ENCODE measurements at places on chromosomes 11 and 22.
A peak's percentile ranks its signal among the peaks of the same experiment; 100 is the strongest.

GRCh38 chr11:114166897-114167323 is 107.4 kb downstream of the ZBTB16 start:
- peak; percentile 98 for DNase-seq

DNA sequence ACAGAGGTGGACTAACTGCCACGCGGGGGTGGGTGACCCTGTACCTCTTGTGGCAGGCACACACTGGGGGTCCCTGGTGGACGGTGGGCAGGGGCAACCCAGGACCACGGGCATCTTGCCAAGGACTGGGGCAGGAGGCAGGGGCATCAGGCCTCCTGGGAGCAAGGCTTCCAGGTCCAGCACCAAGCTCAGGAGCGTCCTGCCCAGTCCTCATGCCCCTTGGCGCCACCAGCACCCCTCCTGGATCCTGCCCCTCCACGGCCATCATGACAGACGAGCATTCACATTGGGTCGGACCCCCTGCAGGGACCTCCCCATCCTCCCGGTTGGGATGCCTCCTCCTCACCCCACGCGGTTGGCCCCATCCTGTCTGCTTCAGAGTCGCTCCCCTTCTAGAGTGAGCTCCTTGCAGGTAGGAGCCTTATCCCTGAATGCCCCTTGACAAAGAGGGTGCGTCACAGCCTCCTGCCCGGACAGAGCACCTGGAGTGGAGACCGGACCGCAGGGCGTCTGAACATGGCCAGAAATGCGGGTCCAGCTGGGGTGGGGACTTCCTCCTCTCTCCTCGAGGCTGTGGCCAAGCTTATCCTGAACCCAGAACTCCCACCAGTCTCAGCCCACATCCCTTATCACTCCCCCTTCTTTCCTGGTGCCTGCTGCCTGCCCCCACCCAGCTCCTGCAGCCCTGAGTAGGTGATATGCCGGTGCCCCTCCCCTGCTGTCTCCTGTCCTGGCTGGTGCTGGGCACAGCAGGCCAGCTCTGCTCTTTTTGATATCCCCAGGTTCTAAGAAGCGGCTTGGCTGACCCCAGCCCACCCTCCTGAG is 40.3 kb downstream of the IGF2 start:
- no peak for DNase-seq

- no peak for DNase-seq
These were observed 217.1 kb downstream of the TBC1D22A start for GRCh38 chr22:46979506-46979905.

- DNase-seq, result no peak
These were observed 19.5 kb downstream of the BRSK2 start for GRCh38 chr11:1409108-1409851.

DNA sequence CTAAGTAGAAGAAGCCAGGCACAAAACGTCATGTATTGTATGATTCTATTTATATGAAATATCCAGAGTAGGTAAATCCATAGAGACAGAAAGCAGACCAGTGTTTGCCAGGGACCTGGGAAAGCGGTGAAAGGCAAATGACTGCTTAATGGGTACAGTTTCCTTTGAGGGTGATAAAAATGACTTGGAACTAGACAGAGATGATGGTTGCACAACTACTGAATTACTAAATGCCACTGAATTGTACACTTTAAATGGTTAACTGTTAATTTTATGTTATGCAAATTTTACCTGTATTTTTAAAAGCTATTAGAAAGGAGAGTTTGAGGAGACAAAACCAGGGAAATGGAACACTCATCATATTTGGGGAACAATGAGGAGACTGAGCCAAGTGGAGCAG is 61.8 kb upstream of the USP47 start:
- DNase-seq, result no peak

DNA sequence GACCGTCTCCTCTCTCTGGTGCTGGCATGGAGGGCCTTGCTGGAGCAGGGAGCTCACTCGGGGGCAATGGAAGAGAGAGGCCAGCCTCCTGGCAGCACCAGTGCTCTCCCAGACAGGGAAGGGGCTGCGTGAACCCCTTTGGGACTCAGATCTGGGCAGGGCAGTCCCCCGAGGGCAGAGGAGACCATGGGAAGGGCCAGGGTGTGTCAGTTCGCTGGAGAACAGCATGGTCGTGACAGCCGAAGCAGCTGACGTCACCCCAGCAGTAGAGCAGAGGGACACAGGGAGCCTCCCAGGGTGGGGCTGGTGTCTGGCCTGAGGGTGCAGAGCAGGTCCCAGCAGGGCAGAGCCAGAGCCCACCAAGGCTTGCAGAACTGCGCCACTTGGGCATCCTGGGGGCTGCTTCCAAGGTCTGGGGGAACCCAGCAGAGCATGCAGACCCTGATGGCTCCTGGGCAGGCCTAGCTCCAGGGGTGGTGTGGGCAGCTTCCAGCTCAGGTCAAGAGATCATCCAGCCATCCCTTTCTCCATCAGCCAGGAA is 71.0 kb upstream of the KCNQ1OT1 start:
- DNase-seq, result no peak

GRCh38 chr22:24566899-24567511 is 11.2 kb downstream of the SNRPD3 start:
- DNase-seq, result no peak

DNA sequence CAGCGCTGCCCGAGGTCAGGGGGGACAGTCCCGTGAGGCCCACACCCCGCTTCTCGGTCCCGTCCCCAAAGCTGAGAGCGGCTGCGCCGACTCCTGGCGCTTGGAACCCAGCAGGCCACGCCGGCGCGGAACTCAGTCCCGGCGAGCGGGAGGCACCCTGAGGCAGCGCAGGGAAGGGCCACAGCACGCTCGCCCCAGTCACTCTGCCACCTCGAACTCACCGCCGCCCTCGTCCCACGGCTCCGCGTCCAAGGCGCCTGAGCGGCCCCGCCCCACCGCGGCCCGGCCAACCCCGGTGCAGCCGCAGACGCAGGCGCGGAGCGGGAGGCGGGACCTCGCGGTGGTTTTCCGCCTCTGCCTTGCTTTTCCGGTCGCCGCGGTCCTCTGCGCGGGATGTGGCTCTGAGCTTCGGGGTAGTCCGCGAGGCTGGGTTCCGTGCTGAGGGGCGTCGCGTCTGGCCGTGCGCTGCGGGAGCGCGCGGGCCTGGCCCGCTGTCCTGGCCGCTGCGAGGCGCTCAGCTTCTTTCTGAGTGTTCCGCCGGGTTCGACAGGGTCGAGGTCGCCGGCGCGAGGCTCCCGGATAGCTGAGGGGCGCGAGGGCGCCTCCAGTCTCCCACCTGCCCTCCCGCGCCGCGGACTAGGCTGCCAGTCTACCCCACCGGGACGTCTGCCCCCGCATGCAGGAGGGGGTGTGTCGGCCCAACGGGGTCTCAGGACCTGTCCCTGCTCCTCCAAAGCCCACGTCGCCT is at the start of gene CDPF1:
CDPF1 (minus strand) TSS at position 259 of the 748 bp plus-strand sequence. CDS start 2,009 bp downstream, outside the sequence.
- peak; percentile 75 for DNase-seq

DNA sequence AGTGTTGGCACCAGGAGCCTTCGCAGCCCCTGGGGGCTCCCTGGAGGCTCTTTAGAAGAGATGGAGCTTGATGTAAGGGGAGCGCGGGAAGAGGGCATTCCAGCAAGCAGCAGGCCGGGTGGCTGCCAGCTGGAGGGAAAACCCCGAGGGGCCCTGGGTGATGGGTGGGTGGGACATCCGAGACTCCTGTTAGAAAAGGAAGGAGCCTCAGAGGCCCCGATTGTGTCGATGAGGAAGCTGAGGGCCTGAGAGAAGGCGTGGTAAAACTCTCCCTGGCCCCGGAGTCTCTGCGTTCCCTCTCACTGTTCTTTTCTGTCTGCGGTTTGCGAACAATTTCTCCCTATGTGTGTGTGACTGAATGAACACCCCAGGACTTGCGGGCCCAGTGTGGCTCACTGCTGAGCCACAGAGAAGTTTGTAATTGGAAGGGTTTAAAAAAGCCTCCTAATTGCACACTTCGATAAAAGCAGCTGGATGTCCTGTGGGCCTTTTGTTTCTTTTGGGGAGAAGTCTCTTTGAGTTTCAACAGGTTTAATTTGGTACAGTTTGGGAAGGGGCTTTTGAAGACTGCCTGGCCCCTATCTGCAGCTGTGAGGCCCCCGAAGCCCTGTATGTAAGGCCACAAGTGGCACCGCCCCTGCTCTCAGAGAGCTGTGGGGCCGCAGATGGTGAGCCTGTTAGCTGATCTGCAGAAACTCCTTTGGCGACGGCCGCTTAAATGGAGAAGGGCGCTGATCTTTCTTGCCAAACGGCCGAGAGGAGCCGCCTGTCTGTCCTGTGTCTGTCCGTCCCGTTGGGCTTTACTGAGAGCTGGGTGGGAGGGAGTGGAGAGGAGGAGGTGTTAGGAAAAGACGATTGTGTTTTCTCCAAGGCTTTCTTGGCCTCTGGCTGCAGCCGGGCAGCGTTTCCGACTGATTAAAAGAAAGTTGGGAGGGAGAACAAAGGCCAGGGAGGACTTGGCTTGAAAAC is 2.0 kb downstream of the FBLN1 start:
- DNase-seq, result peak; percentile 63

GRCh38 chr11:11961399-11962028 is 46.9 kb downstream of the DKK3 start:
- DNase-seq, result no peak

DNA sequence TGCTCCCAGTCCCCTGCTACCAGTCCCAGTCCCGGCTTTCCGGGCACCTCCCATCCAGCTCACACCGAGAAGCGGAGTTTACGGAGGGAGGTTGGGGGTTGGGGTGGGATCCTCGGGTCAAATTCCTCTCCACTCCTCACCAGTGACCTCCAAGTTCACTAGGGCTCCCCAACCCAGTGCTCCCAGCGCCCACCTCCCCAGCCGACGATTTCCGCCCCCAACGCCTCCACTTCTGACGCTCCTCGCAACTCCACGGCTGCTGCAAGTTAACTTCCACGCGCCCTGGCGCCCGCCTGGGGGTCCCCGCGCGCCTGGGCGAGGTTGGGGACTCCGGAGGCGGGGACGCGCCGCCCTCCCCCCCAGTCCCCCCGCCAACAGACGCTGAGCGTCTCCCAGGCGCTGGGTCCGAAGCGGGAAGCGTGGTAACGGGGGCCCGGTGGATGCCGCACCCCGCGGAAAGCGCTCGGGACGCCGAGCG is 526 bp downstream of the TPST2 start:
- no peak for DNase-seq

DNA sequence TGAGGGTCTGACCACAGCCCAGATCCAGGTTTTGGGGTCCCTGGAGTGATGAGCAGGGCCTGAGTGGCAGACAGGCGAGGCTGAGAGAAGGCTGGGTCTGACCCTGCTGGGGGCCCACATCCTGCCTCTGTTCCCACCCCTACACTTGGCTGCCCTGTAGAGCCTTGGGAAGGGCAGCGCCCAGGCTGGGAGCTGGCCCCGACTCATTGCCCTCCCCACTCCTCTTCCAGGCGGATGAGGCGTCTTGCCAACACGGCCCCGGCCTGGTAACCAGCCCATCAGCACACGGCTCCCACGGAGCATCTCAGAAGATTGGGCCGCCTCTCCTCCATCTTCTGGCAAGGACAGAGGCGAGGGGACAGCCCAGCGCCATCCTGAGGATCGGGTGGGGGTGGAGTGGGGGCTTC is 4.9 kb downstream of the DERL3 start:
- DNase-seq, result no peak

DNA sequence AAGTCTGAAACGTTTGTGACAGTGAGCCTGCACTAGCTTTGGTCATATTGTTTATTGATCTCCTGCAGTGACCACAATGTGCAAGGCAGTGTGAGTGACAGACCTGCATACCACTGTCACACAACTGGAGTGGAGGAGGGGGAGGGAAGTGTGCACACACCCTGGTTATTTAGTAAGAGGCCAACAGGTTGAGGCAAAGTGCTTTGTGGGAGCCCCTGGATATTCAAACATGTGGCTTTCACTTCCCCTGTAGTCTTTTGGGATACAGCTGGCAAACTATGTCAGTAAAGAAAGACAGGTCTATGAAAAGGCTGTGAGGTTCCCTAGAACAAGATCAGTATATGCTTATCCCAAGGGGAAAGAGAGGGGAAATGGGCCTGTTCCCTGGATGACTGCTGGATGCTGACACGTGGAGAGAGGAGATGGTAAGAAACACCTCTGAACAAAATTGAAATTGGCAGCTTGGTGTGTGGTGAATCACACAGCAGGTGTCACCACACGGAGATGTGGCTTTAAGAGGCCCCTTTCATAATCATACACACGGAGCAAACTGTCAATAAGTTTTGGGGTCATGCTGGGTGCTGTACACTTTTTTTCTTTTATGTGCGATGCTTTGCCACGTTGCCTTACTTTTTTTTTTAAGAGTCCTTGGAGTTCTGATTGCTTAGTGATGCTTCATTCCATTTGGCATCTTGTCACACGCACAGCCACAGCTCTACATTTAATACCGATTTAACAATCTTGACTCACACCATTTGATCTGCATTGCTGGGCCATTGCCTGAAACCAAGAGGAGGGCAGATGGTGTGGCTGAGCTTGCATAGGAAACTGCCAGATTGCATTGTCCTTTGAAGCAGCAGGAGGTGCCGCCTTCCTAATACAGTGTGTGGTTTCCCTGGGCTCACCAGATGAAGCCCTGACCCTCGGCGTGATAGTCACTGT is 11.3 kb downstream of the OSBP2 start:
- peak; percentile 89 for DNase-seq

- DNase-seq, result no peak
These were observed 2.2 kb upstream of the SIGIRR start for GRCh38 chr11:416757-417621.

GRCh38 chr11:11141065-11141464 is 212.0 kb downstream of the CSNK2A3 start:
- no peak for DNase-seq

GRCh38 chr11:109145287-109145686 is 276.7 kb upstream of the C11orf87 start:
- DNase-seq, result no peak

- DNase-seq, result peak; percentile 65
These were observed 20.8 kb upstream of the IL18BP start for GRCh38 chr11:71977743-71978418.

DNA sequence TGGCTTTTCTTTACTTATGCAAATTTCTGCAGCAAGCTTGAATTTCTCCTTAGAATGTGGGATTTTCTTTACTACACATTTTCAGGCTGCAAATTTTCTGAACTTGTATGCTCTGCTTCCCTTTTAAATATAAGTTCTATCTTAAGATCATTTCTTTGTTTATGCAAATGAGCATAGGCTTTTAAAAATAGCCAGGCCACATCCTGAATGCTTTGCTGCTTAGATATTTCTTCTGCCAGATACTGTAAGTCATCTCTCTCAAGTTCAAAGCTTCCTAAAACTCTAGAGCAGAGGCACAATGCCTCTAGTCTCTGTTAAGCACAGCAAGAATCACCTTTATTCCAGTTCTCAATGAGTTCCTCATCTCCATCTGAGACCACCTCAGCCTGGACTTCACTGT is 685.9 kb upstream of the LRRC4C start:
- no peak for DNase-seq

DNA sequence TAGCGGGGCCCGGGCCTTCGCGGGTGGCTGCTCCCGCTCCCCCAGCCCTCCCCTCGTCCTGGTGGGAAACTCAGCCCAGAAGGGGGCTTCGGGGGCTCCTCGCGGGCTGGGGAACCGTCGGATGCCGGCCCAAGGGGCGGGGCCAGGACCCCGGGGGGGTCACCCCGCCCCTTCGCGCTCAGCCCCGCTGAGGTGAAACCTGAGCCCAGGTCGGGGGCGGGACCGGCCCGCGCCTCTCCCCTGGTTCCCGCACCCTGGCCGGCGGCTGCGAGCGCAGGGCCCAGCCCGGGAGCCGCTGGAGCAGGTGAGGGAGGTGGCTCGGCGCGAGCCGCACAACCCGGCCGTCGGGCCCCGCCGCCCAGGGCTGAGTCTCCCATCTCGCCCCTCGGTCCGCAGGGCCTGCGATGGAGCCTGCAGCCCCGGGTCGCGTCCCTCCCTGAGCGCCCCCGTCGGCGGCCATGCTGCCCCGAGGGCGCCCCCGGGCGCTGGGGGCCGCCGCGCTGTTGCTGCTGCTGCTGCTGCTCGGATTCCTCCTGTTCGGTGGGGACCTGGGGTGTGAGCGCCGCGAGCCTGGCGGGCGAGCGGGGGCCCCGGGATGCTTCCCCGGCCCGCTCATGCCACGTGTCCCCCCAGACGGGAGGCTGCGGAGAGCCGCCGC is at the start of gene LARGE2:
LARGE2 (plus strand) TSS at position 232 of the 658 bp plus-strand sequence; CDS start at position 459, 227 bp downstream.
- no peak for DNase-seq
